Fibroblast of skin of left biceps (primary cell): ENCODE measurements at places on chromosomes 13 and 19.

DNA sequence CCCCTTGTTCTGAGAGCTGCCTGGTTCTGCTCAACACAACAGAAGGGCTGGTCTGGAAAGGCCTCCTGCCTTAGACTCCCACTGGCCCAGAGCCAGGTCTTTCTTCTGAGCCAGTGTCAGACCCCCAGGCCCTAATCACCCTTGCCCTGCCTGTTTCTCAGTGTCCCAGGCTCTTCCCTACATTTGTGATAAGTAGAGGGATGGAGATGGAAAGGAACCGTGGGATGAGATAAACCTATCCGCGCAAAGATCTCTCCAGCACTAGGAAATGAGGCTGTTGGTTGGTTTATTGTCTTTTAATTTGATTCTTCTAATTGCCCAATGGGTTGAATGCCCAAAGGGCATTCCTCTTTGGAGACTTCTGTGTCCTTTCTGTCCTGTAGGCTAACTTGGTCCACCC is 470.0 kb downstream of the TSHZ3 start:
- no peak for DNase-seq

- DNase-seq: no peak
Observed at GRCh38 chr13:110028311-110028710, 241.9 kb upstream of the IRS2 start.

- no peak for DNase-seq
Observed at GRCh38 chr19:41441321-41441945, 1.5 kb upstream of the ERICH4 start.

- no peak for DNase-seq
Observed at GRCh38 chr13:109568339-109568818, 218.0 kb downstream of the IRS2 start.

DNA sequence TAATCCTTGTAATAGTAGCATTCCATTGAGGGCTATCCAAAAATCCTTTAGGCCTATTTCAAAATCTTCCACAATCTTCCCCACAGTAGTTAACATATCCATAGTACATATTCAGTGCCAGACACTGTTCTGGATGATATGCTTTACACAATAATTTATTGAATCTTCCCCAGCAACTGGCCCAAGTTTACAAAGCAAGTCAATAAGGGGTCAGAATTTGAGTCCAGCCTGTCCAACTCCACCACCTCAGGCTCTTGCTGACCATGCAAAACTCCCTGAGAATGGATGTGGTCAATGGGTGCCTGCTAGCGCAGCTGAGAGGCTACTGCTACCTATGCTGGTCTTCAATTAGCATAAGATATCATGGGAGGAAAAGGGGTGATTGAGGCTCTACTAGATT is 529.6 kb downstream of the FGF9 start:
- DNase-seq: no peak

DNA sequence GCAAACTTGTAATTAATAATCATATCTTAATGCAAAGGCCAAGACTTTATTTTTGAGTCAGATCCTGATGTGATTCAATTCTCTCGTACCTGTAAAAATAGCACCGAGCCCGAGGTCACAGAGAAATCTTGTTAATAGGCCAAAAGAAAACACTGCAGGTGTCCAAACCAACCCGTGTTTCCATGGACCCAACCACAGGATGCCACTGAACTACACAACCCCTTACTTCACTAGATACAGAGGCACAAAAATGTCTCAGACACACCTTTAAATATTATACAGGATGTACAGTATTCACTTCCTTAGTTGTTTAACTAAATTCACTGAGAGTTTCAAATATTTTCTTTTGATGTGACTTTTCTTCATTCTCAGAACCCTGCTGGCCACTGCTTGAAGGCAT is 530.9 kb downstream of the MYO16 start:
- DNase-seq: no peak

DNA sequence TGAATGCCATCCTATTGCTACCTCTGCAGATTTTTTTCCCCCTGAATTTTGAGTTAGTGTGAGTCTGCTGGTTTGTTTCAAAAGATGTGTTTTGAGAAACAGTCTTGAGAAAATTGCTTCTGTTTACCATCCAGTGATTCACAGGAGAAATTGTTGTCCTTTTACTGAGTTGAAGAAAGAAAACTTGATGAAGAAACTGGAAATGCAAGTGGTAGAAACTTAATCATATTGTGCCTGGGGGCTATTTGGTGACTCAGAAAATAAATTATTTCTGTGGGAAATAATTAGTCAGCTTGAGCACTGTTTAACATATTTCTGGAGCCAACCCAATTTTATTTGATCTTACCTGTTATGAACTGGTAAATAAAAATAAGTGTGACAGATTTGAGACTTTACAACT is 35.4 kb downstream of the PAN3 start:
- no peak for DNase-seq

DNA sequence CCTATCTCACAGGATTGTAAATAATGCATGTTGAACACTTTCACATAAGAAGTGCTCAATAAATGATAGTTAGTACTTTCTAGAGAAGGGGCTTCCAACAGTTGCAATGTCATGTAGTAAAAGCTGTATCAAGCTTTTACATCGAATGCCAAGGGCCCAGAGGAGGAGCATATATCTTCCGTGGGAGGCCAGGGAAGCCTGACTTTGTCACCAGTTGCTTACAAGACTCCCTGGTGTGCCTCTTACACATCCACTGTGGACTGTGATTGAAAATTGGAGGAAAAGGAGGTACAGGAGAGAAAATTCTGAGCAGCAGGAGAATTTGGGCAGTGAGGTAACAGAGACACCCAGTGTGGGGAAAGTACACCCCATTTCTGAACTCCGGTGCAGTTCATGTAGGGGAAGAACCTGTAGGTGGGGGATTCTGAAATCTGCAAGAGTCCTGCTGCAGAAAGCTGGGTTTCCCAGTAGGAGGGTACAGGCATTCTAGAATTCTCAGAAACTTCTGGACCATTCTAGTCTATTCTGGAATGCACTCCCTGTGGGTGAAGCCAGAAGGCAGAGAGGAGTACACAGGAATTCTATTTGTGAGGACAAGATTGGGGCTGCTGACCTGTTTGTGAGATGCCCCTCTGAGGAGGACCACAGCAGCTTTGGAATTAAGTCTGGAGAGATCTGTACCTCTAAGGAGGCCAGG is 54.0 kb downstream of the ALOX5AP start:
- DNase-seq: no peak

DNA sequence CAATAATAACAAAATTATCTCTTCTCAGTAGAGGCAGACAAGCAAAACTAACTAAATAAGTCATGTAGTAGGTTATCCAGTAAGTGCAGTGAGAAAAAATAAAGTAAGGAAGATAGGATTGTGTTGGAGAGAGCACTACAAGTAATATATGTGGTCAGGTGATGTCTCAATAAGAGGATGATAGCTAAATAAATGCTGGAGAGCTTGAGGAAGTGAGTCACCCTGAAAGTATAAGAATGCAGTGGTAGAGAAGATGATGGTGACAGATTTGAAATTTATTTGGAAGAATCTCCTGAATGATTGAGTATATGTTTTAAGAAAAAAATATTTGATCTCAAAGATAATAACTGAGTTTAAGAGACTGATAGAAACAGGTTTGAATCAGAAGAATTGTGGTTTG is 152.2 kb upstream of the PRR20A start:
- DNase-seq: no peak
